ENCODE measurements at places on chromosomes 5 and 9.

GRCh38 chr5:151200913-151201595, 22.8 kb downstream of the CCDC69 start:
- no peak for DNase-seq

DNA sequence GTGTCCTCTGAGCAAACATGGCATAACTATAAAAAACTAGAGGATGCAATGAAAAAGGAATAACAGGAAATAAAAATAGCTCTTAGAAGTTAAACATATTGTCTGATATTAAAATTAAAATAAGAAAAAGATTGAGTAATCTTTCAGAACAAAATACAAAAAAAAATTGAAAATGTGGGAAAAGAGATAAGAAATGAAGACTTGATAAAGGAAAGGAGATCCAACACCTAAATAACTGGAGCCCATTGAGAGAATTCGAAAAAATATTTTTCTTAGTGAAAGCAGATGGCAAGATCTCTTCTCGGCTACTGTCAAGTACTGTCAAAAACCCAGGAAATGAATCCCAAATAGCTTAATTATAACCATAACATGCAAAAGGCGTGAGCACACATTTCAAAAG, 24.9 kb downstream of the LIFR start:
- no peak for DNase-seq

DNA sequence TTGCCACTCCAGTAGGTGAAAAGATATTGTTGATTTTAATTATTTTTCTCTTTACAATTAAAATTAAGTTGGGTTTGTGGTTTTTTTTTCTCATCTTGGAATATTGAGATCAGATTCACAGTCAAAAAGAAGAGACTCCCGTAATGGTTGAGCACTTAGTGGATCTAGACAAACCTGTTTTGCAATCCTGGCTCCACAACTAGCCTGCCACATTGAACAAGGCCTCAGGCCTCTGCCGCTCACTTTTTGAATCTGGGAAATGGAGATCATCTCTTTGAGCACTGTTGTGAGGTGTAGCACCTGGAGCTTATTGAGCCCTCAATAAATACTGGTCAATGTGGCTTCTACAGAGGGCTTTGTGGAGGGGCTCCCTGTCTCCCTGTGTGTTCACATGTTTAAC, 37.1 kb upstream of the RARS1 start:
- DNase-seq, result no peak

DNA sequence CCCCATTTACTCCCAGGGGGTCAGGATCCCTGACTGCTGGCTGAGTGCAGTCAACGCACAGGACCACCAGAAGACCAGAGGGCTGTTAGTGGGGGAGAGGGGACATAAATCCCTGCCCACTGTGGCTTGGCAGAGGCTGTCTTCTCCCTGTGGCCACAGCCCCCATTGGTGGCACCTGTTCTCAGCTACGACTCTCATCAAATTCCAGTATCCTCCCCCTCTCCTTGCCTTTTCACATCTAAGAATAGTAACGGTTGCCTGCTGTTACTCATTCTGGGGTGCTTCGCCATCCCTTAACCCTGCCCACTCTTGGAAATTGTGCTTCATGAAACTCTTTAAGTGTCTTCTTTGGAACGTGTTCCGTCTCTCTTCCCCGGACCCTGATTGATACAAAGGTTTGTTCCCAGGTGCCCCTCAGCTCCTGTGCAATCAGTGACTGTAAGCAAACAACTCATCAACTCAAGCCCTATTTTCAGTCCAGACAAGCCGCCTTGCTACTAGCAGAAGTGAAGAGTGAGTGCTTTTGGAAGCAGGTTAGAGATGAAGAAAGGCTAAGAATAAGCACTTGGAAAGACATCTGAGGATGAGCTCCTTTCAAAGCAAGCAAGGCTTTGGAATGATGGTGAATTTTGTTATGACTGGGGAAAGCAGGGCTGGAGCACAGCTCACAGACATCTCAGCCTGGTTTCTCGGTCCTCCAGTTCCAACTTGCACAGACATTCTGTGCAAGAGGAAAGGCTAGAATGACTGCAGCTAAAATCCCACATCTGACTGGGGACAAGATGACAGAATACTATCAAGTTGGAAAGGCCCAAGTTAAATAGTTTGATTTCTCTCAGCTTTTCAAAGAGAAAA, 22.9 kb upstream of the DENND1A start:
- DNase-seq, result no peak

DNA sequence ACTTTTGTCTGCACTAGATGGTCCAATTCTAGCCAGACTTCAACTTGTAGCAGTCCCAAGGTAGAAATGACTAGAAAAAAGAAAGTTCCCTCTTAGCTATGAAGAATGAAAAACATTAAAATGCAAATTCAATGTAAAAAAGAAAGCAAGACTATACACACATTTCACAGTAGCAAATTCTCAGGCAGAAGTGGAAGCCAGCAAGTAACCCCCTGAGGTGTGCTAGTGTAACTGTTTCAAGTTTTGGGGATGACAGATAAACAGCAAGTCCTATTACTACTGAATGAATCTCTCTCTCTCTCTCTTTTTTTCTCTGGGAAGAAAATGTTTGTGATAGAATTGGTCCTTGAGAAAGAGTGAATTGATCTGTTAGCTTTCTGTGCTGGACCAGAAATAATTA, 185.6 kb downstream of the EFNA5 start:
- DNase-seq, result no peak

DNA sequence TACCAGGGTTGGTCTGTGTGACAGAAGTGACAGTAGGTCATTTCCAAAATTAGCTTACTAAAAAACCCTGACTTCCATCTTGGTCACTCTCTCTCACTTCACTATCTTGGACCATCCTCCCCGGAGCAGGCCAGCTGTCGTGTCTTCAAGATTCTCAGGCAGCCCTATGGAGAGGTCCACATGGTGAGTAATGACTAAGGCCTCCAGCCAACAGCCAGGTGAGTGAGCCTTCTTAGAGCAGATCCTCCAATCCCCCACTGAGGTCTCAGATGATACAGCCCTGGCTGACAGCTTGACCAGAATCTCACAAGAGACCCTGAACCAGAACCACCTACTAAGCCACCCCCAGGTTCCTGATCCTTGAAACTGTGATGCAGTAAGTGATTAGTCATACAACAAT, 92.0 kb downstream of the DCP2 start:
- DNase-seq, result no peak

DNA sequence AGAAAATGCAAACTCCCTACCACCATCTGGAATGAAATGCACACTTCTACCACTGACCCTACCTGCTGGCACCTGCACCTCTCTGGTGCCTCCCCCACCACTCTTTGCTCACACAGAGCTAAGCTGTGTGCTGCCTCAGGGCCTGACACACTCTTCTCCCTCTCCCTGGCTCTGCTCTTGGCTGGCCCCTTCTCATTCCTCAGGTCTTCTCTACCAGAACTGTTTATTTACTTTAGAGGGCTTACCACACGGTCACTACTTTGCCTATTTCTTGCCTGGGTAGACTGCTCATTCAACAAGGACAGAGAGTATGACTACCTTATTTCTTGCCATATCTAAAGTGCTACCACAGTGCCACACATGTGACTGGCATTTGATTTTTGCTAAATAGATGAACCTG, 3.3 kb downstream of the REEP5 start:
- no peak for DNase-seq
